ENCODE measurements at places on chromosomes 16 and 17. TPM values are rescaled to one million over a fixed set of nuclear protein-coding genes. Genes with fewer than 3 reads are reported as not detected.
A peak's percentile ranks its signal among the peaks of the same experiment; 100 is the strongest.

DNA sequence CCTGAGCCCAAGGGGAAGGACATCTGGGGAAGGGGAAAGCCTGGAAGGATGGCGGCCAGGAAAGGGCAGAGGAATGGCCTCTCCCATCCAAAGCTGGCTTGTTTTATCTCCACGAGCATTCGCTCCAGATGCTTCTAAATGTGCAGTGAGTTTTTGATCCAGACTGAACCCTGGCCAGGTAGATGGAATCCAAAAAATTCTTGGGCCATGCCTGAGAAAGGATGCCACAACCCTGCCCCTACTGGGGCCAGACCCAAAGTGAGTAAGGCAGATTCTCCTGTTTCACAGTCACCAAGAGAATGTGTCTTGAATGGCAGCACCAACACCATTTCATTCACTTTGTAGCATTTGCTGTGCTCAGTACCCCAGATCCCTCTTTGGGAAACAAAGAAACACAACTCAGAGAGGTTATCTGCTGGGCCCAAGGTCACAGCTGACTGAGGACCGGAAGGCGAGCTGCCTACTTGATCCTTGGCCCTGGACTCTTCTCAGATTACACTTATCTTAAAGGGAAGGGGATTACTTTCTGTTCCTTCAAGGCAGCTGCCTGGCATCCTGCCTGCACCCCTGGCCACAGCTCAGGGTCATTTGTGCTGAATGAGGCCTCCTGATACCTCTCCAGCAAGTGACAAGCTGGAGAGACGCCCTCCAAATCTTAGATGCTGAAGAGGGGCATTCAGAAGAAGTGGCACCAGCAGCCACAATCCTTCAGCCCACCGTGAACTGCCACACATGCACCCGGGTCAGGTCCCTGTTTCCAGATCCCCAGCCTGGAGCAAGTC is 3.6 kb downstream of the LRRC75A start:
- DNase-seq: no peak

DNA sequence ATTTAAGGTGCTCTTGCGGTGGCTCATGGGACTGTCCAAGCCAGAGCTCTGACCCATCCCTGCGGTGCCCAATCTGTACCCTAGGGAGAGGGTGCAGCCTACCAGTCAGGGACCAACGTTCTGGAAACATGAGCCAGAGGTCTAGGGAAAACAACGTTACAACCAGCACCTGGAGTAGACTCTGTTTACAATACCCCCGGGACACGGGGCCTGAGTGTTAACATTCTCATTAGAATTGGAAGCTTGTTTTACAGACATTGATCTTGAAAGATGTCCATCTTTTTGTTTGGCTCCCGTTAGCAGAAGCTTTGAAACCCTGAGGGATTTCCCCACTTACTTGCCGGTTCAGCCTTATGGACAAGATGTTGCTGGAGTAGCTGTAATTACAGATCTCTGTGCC is 6.9 kb downstream of the WIPI1 start:
- DNase-seq: no peak

DNA sequence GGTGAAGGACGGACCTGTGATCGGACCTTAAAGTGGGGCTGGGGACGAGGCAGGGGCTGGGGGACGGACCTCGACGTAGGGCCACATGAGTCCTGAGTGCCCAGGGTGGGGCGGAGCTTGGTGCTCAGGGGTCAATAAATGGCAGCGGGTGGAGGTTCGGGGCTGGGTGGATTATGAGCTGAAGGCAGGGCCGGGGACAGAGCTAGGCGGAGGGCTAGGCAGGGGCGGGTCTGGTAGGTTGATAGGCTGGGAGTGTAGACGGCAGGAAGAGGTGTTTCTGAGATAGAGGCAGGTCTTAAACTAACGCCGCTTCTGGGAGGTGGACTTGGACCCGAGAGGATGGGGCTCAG is 733 bp downstream of the CHRNB1 start:
- peak; percentile 47 for DNase-seq

GRCh38 chr16:74700438-74701225 is at the start of gene MLKL:
Gene MLKL, minus strand, starts transcription at chr16:74700862. Its CDS starts 5,105 bp downstream, at chr16:74695757.
- DNase-seq: peak; percentile 69

- no peak for DNase-seq
Observed at GRCh38 chr17:933312-934073, 46.1 kb downstream of the NXN start.

DNA sequence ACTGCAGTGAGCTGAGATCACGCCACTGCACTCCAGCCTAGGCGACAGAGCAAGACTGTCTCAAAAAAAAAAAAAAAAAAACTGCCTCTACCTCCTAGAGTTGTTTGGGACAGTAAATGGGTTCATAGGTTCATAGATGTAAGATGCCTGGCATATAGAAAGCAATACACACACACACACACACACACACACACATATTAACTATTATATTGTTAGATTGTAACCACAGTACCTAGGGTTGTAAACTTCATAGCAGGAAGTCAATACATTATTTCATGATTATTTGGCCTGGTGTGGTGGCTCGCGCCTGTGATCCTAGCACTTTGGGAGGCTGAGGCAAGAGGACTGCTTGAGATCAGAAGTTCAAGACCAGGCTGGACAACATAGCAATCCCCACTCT is 5.8 kb downstream of the XPO6 start:
- no peak for DNase-seq

- DNase-seq: no peak
Observed at GRCh38 chr16:78761427-78761826, 662.0 kb downstream of the WWOX start.

DNA sequence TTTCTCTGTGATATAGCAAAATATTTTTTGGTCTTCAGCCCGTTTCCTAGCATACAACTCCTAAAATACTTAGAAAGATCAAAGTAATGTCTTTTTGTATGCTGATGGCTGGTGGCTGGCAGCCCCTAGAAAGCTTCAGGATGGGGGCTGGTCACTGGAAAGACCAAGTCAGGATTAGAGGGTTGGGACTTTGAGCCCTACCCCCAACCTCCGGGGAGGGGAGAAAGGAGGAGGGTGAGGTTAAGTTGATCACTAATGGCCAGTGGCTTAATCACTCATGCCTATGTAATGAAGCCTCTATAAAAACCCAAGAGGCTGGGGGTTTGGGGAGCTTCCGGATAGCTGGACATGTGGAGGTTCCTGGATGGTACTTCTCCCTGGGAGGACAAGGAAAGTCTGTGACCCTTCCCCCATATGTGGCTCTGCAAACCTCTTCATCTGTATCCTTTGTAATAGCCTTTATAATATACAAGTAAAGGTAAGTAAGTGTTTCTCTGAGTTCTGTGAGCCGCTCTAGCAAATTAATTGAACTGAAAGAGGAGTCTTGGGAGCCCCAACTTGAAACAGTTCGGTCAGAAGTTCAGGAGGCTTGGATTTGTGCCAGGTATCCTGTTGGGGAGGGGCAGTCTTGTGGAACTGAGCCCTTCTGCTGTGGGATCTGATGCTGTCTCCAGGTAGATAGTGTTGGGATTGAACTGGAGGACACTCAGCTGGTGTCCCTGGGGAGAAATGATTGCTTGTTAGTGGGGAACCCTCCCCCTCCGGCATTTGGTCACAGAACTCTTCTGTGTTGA is 3.5 kb downstream of the SLC7A6 start:
- DNase-seq: no peak

- DNase-seq: no peak
Observed at GRCh38 chr17:35295686-35296085, 52.8 kb downstream of the SLFN5 start.

DNA sequence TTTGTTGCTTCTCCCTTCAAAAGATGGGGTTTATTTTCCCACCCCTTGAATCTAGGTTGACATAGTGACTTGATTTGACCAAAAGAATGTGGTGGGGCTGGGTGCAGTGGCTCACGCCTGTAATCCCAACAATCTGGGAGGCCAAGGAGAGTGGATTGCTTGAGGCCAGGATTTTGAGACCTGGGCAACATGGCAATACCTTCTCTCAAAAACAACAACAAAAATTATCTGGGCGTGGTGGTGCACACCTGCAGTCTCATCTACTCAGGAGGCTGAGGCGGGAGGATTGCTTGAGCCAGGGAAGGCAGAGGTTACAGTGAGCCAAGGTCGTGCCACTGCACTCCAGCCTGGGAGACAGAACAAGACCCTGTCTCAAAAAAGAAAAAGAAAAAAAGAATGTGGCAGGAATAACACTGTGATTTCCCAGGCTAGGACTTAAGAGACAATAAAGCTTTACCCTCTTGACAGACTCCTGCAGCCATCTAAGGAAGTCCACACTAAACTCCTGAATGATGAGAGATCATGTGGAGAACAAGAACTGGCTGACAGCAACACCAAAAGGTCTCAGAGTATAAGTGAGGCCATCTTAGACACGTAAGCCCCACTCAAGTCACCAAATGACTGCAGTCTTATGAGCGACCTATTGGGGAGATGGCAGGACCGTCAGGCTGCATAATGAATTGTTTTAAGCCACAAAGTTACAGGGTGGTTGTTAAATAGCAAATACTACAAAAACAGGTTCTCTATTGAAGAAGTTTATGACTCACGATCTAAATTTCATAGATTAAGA is 37.0 kb downstream of the FBXL20 start:
- no peak for DNase-seq

DNA sequence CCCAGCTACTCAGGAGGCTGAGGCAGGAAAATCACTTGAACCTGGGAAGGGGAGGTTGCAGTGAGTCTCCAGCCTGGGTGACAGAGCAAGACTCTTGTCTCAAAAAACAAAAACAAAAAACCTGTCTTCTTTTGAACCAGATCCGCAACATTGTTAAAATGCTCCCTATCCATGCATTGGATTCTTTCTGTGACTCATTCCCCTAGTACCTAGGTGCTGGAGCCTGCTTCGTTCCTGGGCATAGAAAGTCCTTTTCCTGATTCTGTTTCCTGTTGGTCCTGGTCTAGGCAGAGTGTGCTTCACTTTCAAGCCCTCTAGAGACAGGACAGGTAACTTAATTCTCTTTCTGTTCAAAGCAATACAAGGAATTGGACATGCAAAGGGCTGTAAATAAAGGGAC is 5.2 kb downstream of the EPN2 start:
- no peak for DNase-seq

- DNase-seq: no peak
Observed at GRCh38 chr17:72259922-72260321, 139.1 kb downstream of the SOX9 start.

DNA sequence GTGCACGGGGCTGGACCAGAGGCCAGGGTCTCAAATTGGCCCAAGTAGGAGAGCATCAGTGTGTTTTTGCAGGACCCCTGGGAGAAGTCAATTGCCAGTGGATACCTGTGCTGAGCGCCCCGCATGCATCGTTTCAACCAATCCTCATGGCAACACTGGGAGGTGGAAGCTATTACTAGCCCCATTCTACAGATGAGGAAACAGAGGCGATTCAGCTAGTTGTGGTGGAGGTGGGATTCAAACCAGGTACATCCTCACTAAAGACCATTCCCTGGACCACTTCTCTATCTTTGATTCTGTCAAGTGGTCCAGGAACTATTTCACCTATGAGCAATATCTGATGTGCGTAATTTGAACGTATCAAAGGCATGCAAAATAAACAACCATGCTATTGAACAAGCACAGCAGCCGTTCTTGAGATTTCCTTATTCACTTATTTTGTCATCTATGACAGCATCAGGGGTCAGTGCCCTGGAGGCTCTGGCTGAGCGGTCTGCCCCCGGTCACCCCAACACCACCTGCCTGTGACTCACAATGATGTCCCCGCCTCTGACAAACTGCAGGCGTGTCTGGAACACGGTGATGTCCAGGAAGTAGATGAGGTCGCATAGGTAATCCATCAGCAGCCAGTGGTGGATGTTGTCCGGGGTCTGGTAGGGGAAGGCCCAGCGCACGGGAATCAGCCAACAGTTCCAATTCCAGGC is 54.0 kb downstream of the CNGB1 start:
- DNase-seq: no peak

DNA sequence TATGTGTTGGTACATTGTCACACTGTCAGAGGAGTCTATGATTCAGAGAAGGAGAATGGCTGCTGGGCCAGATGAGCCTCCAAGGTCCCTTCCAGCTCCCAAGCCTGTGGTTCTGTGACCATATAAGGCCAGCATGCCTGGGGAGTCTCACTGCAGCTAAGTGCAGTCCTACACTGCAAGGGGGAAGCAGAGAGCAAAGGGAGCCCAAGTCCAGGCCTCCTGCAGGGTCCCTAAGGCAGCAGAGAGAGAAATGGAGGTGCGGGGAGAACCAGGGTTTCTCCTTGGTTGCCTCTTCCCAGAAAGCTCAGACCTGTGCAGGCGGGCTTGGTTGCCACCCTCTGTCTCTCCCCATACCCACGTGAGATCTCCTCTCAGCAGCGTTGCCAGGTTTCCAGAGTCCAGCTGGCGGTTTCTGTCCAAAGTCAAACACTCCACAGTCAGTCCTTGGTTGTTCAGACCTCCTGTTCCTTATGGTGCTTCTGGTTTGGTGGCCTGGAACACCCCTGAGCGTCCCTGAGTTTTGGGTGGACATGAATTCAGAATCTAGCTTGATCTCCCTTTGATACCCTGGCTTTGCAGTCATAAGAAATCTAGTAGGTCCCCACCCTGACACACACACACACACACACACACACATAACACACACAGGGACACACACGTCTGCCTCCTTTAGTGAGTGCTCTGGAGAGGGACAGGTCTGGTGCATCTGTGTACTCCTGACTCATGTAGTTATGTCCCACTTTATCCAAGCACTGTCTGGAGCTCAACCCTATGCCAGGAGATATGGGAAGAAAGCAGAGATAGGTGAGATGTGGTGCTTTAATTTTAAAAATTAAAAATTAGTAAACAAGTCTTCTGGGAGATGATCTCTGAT is 78.8 kb downstream of the GNAO1 start:
- peak; percentile 46 for DNase-seq

- DNase-seq: no peak
Observed at GRCh38 chr17:56893503-56893902, 20.3 kb downstream of the TRIM25 start.

DNA sequence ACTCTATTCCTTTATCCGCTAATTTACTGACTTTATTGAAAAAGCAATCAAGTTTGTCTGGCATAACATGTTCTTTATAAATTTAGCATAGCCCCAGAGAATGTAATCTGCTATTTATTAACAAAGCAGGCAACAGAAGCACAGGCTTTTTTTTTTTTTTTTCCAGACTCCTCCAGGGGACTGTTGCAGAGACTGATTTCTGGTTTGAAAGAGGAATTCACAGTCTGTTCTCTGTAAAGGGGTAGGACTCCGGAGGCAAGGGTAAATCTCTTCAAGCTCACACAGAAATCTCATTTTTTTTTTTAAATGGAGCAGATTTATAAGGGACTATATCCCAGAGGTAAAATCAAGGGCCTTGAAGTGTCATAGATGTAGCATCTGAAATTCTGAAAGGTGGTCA is 1386.5 kb upstream of the CDH8 start:
- DNase-seq: no peak

- peak; percentile 73 for DNase-seq
Observed at GRCh38 chr17:1999557-2000251, 25.4 kb downstream of the RTN4RL1 start.

The KRTAP17-1 gene
- total RNA-seq: not detected

The OR1F1 gene
- not detected for total RNA-seq

The SCNN1G gene
- 0.12 TPM for total RNA-seq

The FBXO39 gene
- total RNA-seq: not detected

The CES5A gene
- not detected for total RNA-seq

All from left ventricle myocardium superior (tissue), 1 donor.